ENCODE measurements at places on chromosomes 6 and 20. TPM values are rescaled to one million over a fixed set of nuclear protein-coding genes. Genes with fewer than 3 reads are reported as not detected.

The CYP21A2 gene
- not detected for total RNA-seq

The PPIL6 gene
- total RNA-seq, result not detected

The SGK2 gene
- total RNA-seq, result not detected

The SMLR1 gene
- total RNA-seq, result not detected

The PPP1R16B gene
- total RNA-seq, result 64.7 TPM

The TRIM27 gene
- total RNA-seq, result 52.1 TPM

The RWDD2A gene
- total RNA-seq, result 4.2 TPM

The C20orf141 gene
- total RNA-seq, result not detected

The C20orf144 gene
- 0.05 TPM for total RNA-seq

The DNAH8 gene
- total RNA-seq, result not detected

The TRIM40 gene
- total RNA-seq, result not detected

The C20orf204 gene
- total RNA-seq, result 0.44 TPM

The SOX18 gene
- 25.2 TPM for total RNA-seq

The TMC2 gene
- total RNA-seq, result not detected

The TFAP2D gene
- not detected for total RNA-seq

The FAM110A gene
- total RNA-seq, result 1.6 TPM

The CUL9 gene
- 16.2 TPM for total RNA-seq

The VAPB gene
- total RNA-seq, result 11.3 TPM

The LAMA4 gene
- 278 TPM for total RNA-seq

All from mammary microvascular endothelial cell (primary cell).